Activated CD8-positive, alpha-beta memory T cell treated with anti-CD3 and anti-CD28 coated beads, Interleukin-2, amount 10 ng/mL, durations not matched to agents 7 days and 5 days (primary cell): ENCODE measurements at places on chromosomes 16 and 17. TPM values are rescaled to one million over a fixed set of nuclear protein-coding genes. Genes with fewer than 3 reads are reported as not detected.

COG8 gene
- total RNA-seq: 27.6 TPM

RAB34 gene
- 8.3 TPM for total RNA-seq

TEKT5 gene
- not detected for total RNA-seq

TRAPPC2L gene
- total RNA-seq: 51.3 TPM

GDPD3 gene
- 19.5 TPM for total RNA-seq

CBLN1 gene
- not detected for total RNA-seq

C17orf113 gene
- total RNA-seq: 0.23 TPM

MYH3 gene
- total RNA-seq: 4.3 TPM
